ENCODE measurements at places on chromosomes 5 and 9.

DNA sequence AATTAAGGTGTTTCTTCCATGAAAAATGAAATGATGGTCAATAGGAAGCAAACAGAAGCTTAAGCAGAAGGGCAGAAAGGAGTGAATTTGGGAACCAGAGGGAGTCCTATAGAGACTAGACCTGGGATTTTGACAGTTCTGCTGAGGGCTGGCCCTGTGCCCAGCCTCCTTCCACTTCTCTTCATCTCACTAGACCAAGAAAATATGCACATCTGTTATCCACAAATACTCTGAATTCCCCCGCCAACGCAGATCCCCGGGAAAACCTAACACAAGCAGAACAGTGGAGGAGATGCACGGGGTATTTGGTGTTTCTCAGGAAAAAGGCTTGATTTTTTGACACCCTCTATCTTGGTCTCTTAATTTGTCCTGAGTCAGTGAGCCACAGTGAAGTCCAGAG is 22.7 kb downstream of the GRIA1 start:
- H3K4me1 ChIP-seq, result peaks cover 5% of the 10 kb centered on the region
- H3K27ac ChIP-seq, result no peak overlapping the region
- H3K27me3 ChIP-seq, result no peaks in the 10 kb centered on the region
- H3K36me3 ChIP-seq, result no peaks in the 10 kb centered on the region

DNA sequence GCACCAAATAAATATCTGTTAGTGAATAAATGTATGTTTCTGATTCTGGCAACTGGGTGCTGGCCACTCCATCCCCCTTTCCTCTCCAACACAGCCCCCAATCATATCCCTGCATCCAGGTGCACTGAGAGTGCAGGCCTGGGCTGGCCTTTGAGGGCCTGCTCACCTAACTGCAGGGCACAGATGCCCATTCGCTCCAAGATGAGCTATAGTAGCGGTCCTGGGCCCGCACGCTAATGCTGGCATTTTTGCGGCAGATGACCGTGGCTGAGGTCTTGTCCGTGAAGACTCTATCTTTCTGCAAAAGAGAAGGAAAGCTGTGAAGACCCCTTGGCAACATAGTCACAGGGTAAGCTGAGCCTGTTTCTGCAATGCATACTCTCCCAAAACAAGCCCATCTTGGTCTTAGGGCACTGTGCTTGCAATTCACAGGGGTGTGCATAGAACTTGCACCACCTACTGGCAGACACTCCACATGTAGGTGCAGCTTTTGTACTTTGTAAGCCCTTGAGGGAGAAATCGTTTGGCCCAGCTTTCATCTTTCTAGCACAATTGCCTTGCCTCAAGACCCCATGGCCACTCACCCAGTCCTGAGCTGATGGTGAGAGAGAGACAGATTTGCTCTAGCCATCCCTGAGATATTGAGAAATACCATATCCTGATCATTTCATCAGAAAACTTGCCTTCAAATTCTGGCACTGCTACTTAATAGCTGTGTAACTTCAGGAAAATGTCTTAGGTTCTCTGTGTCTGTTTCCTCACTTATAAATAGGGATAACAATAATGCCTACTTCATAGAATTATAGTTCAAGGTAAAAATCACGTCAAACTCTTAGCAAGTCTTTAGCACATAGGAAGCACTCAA is 13.5 kb downstream of the IL12B start:
- H3K36me3 ChIP-seq, result no peaks in the 10 kb centered on the region
- H3K27me3 ChIP-seq, result no peaks in the 10 kb centered on the region

DNA sequence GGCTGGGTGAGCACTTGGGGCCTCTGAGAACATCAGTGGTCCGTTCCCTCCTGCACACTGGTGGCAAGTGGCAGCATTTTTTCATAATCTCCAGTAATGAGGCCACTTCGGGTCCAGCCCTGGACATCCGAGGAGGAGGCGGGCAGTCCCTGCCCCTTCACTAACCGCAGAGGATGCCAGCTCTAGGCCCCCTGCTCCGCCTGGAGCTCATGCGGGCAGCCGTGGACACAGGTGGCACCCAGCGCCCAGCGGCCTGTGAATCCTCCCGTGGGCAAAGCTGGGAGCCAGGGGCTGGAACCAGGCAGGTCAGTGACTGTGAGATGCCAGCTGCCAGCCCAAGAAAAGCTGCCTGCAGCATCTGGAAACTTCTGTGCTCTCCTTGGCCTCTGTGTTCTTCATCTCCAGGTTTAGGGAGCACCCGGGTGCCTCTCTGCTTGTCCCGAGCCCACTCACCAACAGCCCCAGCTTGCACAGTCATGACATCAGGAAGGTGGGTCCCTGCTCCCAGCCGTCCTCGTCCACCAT is 92.4 kb downstream of the KCNT1 start:
- DNase-seq, result no peak
- no peaks in the 10 kb centered on the region for H3K36me3 ChIP-seq
- no peak overlapping the region for H3K4me3 ChIP-seq
- no peak overlapping the region for H3K27ac ChIP-seq

- peak; percentile 14 for DNase-seq
- no peak overlapping the region for H3K4me3 ChIP-seq
- no peaks in the 10 kb centered on the region for H3K36me3 ChIP-seq
- no peaks in the 10 kb centered on the region for H3K4me1 ChIP-seq
Measured at GRCh38 chr9:28378231-28378630, 805.0 kb upstream of the C9orf72 start.

- no peak for DNase-seq
- H3K36me3 ChIP-seq, result no peaks in the 10 kb centered on the region
- H3K4me1 ChIP-seq, result peaks cover 5% of the 10 kb centered on the region
Measured at GRCh38 chr5:116480894-116481510, 93.6 kb downstream of the SEMA6A start.

- no peaks in the 10 kb centered on the region for H3K27me3 ChIP-seq
- H3K4me3 ChIP-seq, result no peak overlapping the region
- peaks cover 49% of the 10 kb centered on the region for H3K4me1 ChIP-seq
- no peak overlapping the region for H3K27ac ChIP-seq
- DNase-seq, result peak; percentile 42
- H3K36me3 ChIP-seq, result peaks cover 5% of the 10 kb centered on the region
Measured at GRCh38 chr5:146039420-146039819, 66.0 kb downstream of the PLAC8L1 start.

- H3K4me3 ChIP-seq, result no peak overlapping the region
- H3K27me3 ChIP-seq, result no peaks in the 10 kb centered on the region
- no peak overlapping the region for H3K27ac ChIP-seq
- H3K4me1 ChIP-seq, result peaks cover 20% of the 10 kb centered on the region
Measured at GRCh38 chr5:79561525-79561893, 47.6 kb upstream of the HOMER1 start.

DNA sequence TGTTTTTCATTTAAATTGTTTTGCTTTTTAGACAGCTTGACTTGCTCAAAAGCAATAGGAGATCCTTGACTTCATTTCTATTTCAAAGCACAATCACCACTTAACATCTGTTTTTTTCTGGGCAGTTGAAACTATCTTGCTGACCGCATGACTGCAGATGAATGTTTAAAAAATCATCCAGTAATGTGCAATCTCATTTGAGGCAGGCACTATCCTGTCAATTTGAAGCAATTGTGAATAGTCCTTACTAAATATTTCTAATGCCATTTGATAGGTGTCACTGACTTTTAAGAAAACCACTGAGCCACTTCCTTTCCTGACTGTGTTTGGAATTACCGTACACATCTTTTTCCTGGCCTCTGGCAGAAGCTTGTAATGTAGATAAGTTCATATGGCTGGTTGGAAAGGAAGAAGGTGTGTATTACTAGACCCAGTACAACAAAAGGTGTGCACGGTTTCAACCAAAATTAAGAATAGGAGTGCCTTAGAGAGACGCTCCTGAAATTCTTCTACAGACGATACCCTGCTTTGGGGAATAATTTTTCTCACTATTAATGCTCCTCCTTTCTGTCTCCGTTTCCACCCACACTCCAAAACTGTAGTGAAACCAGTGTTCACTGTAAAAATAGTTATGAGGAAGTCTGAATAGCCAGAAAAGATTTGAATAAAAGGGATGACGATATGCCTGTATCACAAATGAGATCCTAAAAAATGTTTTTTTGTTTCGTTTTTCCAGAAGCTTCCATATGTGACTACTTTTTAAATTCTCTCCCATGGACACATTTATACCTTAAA is 136.7 kb upstream of the MOCS2 start:
- no peak overlapping the region for H3K4me3 ChIP-seq
- no peaks in the 10 kb centered on the region for H3K27me3 ChIP-seq
- no peak overlapping the region for H3K27ac ChIP-seq
- no peaks in the 10 kb centered on the region for H3K36me3 ChIP-seq

DNA sequence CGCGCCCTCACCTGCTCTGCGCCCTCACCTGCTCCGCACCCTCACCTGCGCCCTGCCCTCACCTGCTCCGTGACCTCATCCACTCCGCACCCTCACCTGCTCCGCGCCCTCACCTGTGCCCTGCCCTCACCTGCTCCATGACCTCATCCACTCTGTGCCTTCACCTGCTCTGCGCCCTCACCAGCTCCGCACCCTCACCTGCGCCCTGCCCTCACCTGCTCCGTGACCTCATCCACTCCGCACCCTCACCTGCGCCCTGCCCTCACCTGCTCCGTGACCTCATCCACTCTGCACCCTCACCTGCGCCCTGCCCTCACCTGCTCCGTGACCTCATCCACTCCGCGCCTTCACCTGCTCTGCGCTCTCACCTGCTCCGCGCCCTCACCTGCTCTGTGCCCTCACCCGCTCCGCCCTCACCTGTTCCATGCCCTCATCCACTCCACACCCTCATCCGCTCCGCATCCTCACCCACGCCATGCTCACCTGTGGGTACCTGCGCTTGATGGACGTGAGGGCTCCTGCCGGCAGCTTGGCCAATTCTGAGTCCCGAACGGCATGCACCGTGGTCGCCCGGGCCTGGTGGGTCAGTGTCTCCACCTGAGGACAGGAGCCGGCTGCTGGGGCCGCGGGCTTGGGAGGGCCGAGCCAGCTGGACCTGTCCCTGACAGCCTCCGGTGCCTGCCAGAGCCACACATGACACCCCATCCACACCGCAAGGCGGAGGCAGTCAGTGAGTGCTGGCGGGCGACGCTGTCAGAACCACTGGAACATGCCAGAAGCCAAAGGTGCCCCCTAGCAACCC is 35.6 kb upstream of the NSMF start:
- H3K27me3 ChIP-seq, result no peaks in the 10 kb centered on the region
- H3K4me3 ChIP-seq, result no peak overlapping the region
- no peak for DNase-seq
- peaks cover 9% of the 10 kb centered on the region for H3K4me1 ChIP-seq
- H3K36me3 ChIP-seq, result no peaks in the 10 kb centered on the region

DNA sequence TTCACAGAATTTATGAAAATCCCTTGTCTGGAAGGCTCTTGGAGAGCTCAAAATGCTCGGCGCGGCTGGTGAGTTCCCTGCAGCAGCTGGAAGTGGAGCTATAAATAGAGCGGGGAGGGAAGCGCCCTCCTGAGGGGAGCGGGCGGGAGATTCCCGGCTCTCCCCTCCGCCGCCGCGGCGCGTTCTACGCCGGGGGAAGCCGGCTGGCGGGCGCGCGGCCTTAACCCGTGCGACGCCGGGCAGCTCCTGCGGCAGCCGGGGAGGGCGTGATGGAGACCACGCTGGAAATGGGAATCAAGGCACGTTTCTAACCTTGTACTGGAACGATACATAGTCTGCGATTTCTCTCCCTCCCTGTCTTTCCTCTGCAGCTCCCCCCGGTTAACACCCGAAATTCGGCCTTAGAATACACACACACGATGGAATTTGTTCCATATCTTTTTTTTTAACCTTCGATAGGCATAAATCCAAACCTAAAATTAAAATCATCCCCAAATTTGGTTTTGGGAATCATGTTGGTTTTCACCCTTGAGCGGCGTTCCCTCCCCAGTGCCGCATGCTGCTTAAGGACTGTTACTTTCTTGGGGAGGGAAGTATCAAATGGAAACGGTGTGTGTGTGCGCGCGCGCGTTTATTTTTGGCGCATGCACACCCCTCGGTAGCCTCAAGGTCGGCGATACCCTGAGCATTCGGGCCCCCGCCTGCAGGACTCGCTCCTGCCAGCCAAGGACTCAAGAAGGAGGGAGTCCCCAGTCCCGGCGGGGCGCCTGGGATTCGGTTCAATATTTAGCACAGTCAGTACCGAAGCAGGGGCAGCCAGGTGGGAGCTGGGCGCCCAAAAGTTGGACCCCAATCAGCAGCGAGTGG is 306.3 kb upstream of the KCNN2 start:
- H3K36me3 ChIP-seq, result peaks cover 5% of the 10 kb centered on the region
- H3K27ac ChIP-seq, result no peak overlapping the region
- peaks cover 14% of the 10 kb centered on the region for H3K27me3 ChIP-seq
- H3K4me3 ChIP-seq, result no peak overlapping the region
- no peaks in the 10 kb centered on the region for H3K4me1 ChIP-seq

DNA sequence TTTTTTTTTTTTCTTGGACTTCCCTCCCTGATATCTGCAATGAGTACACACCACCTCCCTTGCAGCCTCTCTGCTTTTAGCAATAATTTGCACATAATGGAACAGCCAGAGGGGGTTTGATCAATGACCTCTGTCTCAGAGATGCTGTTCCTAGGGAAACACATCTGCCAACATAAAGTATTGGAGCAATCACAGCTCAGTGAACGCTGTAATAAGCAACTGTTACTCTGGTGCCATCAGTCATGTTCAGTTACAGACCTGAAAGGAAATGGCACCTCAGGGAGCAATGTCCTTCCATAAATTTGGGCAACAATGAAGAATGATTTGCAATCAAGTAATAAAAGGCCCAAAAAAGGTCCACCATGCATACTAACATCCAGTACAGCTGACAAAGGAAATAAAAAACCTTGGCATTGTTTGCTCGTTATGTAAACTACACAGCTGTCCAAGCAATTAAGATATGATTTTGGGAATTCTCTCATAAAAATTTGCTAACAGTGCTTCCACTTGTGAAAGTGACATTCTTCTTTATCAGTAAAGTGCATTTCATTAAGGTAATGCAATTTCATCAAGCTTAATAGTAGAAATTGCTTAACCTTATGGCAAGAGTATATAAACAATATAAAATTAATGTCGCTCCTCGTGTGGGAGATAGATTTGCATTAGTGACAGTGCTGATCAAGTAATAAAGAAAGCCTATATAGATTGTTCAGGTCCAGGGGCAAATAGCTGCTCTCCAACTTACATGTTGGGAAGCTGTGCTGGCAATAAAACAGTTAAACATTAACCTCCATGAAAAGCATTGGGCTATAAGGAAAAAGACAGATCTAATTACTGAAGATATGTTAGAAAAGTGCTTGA is 167.8 kb downstream of the RASEF start:
- no peak overlapping the region for H3K4me3 ChIP-seq
- no peaks in the 10 kb centered on the region for H3K27me3 ChIP-seq
- DNase-seq, result no peak
- no peak overlapping the region for H3K27ac ChIP-seq

GRCh38 chr5:146419696-146420095 is 27.4 kb upstream of the TCERG1 start:
- H3K4me1 ChIP-seq, result no peaks in the 10 kb centered on the region
- H3K27ac ChIP-seq, result no peak overlapping the region
- H3K27me3 ChIP-seq, result no peaks in the 10 kb centered on the region
- no peak for DNase-seq

- no peak overlapping the region for H3K4me3 ChIP-seq
- H3K27me3 ChIP-seq, result no peaks in the 10 kb centered on the region
- DNase-seq, result peak; percentile 27
- no peaks in the 10 kb centered on the region for H3K36me3 ChIP-seq
- H3K27ac ChIP-seq, result no peak overlapping the region
Measured at GRCh38 chr5:54159153-54159892, 151.1 kb downstream of the ARL15 start.

Data from MCF 10A (cell line).